Hematopoietic multipotent progenitor cell (in vitro differentiated cells): ENCODE measurements at places on chromosomes 2 and 18.

- DNase-seq, result no peak
These were observed 138.3 kb upstream of the RND3 start for GRCh38 chr2:150625741-150626140.

GRCh38 chr2:232489516-232490220, 2.0 kb upstream of the ECEL1 start:
- no peak for DNase-seq

- DNase-seq, result no peak
These were observed 139.2 kb downstream of the UBR3 start for GRCh38 chr2:169966454-169966853.

DNA sequence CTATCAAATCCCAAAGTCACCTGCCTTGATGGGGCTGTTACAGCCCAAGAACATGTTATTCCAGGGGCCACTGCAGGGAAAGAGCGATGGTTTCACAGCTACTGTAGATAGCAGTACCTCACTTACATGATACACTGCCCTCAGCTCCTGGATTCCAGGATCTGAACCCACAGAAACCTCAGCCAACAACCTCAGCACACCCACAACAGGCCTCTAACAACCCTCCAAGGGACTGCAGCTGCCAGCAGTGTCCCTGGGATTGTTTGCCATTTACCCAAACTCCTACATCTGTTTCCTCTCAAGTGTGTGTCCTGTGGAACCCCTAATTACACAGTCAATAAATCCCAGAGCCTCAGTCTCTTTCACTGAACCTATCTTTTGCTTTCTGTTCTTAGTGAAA, 28.2 kb downstream of the OSBPL1A start:
- no peak for DNase-seq

- DNase-seq, result no peak
These were observed 159.6 kb upstream of the SIX2 start for GRCh38 chr2:45168711-45169338.

- DNase-seq, result no peak
These were observed 51.6 kb downstream of the FRZB start for GRCh38 chr2:182814804-182815203.
